ENCODE measurements at places on chromosomes 2 and 18.

DNA sequence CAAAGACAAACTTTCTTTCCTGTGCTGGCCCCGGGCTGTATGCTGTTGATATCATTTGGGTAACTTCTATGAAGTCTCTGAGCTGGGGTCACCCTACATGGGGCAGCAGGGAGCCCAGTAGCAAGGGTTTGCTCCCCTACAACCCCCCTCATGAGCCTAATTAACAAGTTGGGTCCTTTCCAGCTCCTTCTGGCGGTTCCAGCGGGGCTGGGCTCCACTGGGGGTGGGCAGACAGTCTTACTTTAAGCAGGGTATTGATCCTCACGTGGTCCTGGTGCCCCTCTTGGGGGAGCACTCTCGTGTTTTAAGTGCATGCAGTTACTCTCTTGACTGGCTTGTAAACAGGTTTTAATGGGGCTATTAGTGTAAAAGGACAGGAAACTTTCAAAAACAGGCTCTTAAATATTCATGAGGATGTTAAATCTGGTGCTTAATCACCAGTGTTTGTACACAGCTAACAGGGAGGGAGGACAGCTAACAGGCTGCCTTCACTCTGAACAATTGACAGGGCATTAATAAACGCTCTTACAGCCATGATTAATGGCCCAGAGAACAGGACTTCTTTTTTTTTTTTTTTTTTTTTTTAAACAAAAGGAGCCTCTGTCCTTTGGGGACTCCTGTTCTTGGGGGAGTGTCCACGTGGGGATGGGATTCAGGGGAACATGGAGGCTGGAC, 36.6 kb upstream of the SKOR2 start:
- DNase-seq = no peak

DNA sequence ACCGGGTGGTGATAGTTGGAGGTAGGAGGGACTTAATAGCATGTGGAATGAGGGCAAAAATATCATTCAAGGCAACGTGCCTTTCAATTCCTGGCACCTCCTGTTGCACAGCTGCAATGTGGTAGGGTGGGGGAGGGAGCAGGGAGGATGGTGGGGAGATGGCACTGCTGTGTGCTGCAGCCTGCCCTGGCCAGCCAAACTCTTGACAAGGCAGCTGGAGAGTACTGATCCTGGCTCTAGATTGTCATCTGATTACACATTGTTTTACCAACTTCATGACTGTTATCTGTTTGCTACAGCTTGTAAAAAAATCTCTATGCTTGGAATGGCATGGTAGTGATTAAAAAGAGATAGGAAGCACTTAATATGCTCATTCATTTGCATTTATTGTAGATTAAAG, 47.7 kb downstream of the PLCL1 start:
- no peak for DNase-seq

- DNase-seq = no peak
Observed at GRCh38 chr18:38081516-38081915, 515.9 kb upstream of the CELF4 start.

- no peak for DNase-seq
Observed at GRCh38 chr2:173544641-173545363, 190.1 kb downstream of the CDCA7 start.

DNA sequence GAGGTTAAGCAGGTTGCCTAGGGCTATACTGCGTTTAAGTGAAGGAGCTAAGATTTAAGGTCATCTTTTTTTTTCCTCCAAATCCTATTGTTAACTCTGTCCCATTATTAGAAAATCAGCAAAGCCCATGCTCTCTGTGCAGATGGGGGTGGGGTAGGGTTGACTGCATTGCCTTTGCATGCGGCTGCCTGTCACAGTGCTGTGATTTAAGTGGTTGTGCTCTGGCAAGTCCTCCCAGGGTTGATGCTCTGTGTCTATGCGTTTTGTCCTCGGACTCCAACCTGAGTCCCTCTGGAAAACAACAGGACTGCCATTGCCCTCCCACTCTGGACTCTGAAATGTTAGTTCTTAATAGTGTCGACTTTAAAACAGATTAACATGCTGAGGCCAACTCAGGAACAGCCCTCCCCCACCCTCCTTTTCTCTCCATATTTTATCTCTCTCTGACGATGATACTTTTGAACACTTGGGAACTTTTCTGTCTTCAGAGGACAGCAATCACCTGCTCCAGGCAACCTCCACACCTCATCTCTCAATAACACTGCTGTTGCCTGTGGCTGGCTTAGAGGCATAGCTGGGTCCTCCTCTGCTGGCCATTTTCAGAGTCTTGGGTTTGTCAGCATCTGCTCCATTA, 5.8 kb downstream of the FHOD3 start:
- DNase-seq = no peak

DNA sequence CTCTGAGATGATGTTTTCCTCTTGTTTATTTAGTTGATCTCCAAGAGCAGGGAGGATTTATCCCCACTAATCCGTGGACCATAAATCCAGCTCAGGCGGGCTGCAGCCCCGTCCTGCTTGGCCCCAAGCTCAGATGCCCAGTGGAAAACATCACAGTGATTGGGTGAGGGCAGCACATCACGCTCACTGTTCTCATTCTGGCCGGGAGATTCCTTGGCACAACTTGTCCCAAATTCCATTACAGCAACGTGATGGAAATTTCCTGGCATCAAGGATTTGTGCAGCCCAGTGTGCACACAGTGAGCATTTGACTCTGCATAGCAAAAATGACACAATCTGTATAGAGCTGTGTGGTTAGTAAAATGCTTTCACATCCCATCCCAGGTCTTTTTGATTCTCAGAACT, 96.8 kb downstream of the VAPA start:
- DNase-seq = no peak

Measured in stimulated activated CD4-positive, alpha-beta T cell treated with anti-CD3 and anti-CD28 coated beads, Interleukin-15, amount 100 ng/mL, for 48 hours (primary cell).